ENCODE measurements at places on chromosomes 4 and X.

GRCh38 chrX:45138525-45138924, 62.2 kb downstream of the DIPK2B start:
- DNase-seq: no peak

- DNase-seq: peak; percentile 32
Observed at GRCh38 chr4:8664976-8665375, 72.4 kb downstream of the CPZ start.

DNA sequence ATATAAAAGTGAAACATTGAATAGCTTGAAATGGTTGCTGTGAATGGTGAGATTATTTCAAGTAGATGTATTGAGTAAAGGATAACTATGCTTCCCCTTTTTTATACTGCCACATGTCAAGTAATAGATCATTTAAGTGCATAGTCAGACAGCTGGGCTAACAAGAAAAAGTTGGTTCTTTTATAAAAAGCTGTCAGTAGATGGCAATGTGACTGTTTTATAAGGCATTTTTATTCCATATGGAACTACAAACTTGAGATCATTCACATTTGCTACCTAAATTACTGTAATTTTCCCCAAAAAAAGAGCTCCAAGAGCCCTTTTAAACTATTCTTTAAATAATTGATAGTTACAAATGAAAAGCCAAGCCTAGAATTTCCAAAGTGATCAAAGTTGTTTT, 831.0 kb downstream of the C4orf33 start:
- no peak for DNase-seq

DNA sequence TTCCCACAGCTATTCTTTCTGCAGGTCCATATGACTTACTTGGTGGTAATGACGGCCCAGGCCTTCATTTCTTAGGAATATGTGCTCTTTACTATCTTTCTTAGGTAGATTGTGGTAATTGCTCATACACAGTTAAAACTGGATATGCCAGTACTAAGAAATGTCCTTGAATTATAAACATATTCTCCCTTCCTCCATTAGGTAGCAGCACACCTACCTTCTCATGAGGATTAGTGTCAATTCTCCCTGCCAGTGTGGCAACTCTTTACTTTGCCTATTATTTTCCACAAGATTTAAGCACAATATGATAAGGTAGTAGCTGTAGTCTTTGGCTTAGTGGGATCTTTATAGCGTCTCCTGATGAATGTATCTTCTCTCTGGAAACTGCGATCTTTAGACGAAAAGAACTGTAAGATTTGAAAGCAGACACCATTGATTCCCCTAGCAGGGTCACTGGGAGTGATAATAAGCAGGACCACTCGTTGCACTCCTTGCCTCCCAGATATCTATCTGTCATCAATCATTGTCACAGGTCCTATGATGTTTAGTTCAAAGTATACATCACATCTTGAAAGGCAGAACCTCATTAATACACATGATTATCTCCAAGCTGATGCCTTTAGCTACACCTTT, 1240.7 kb downstream of the C4orf33 start:
- peak; percentile 66 for DNase-seq

DNA sequence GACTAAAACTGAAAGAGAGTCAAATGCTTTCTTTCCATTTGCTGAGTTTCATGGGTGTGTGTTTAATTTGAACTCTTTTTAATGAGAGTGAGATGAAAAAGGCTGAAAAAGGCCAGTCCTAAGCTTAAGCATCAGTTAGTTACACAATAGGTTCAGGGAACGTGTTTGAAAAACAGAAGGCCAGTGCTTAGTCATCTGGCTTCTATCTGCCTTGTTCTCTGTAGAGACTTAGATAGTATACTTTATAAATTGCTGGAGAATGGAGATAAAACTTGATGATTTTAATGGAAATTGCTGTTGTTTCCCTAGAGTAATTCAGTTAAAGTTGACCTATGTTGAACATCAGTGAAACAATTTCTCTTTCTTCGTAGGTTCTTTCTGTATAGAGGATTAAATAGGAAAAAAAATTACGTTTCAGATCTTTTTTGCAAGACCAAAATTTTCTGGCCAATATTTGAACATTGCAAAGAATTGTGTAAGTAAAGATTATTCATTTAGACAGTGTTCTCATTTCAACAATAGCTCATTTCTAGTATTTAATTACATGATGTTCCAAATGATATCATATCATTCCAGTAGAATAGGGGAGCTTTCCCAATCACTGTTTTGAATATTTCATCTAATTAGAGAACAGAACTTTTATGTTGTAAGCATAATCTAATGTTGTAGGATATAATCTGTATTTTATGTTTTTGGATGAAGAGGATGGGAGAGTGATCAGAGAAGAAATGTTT, 1088.8 kb downstream of the ADGRL3 start:
- peak; percentile 76 for DNase-seq

DNA sequence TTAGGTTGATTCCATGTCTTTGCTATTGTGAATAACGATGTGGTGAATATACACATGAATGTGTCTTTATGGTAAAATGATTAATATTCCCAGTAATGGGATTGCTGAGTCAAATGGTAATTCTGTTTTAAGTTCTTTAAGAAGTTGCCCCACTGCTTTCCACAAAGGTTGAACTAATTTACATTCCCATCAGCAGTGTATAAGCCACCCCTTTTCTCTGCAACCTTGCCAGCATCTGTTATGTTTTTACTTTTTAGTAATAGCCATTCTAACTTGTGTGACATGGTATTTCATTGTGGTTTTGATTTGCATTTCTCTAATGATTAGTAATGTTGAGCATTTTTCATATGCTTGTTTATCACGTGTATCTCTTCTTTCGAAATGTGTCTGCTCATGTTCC, 503.3 kb downstream of the PCDH18 start:
- no peak for DNase-seq

GRCh38 chrX:45751156-45751555, 550.5 kb upstream of the DIPK2B start:
- DNase-seq: no peak

DNA sequence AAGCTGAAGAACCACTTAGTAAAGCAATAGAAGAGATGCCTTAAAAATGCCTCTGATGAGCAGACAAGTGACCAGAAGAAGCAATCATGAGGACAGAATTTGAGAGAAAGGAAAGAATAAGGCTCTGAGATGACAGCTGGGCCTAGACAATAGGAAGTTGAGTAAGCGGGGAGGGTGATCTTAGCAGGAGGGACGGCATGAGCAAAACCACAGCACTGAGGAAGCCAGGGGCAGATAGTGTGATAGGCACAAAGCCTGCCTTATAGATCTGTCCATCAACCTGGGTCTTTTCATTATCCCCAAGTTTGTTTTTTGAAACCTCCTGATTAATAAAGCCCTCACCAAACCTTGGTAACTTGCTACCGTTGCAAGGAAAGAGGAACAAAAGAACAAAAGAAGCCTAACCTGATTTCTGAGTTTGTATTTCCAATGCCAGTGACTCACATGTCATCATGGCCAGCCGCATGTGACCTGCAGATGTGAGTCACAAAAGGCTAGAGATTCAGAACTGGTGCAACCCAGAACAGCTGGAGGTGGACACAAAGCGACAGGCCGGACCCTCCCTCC, 55.7 kb upstream of the PPARGC1A start:
- no peak for DNase-seq

DNA sequence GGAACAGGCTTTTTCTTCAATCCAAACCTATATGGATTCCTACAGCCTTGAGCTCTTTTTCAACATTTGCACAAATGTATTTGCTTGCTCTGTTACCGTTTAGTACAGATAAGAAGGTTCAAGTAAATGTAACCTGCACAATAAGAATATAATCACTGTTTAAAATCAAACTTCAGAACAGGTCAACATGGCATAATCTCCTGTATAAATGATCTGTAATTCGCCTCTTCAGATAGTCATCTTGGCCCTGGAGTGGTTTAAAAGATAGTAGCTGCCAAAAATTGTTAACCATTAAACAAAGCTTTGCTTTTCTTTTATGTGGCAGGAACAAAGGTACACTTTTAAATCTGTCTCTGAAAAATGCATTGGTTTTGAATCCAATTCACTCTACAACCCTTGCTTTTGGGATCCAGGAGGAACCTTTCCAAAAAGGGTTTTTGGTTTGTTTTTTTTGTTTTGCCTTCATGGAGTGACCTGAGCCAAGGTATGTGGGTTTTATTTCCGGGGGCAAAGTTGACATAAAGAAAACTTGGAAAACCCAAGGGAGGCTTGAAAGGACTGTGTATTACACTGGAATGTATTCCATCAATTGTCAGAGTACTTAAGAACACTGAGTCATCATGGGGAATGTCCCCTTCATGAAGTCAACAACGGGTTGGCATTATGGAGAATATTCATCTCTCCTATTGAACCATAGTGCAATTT, 210.4 kb upstream of the HCCS start:
- peak; percentile 28 for DNase-seq

DNA sequence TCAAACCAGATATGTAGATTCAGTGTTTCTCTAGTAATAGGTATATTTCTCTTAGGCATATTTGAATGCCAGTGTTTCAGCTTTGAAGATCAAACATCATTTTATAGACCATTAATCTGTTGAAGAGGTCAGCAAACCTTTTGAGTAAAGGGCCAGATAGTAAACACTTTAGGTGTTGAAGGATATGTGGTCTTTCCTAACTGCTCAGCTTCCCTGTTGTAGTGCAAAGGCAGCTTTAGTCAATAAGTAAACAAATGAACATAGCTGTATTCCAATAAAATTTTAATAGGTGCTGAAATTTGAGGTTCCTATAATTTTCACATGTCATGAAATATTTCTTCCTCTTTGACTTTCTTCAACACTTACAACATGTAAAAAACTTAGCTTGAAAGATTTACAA, 201.6 kb downstream of the ADGRL3 start:
- DNase-seq: no peak

DNA sequence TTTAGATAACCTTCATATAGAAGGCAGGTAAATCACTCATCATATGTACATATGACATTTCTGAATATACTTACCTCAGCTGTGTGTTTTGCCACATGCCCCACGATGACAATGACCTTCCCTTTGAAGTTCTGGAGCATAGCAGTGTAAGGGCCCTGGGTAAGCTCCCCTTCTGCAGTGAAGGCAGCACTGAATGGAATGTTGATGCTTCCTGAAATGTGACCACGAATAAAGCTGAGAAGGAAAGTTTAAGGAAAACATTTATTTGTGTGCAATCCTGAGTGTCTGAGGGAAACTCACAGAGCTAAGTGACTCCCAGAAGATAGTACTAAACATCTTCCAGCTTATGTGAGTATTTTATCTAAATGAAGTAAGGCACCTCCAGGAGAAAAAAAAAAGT, 200.1 kb downstream of the NPNT start:
- DNase-seq: no peak

GRCh38 chrX:75786290-75786689, 1.2 kb upstream of the MAGEE2 start:
- no peak for DNase-seq

DNA sequence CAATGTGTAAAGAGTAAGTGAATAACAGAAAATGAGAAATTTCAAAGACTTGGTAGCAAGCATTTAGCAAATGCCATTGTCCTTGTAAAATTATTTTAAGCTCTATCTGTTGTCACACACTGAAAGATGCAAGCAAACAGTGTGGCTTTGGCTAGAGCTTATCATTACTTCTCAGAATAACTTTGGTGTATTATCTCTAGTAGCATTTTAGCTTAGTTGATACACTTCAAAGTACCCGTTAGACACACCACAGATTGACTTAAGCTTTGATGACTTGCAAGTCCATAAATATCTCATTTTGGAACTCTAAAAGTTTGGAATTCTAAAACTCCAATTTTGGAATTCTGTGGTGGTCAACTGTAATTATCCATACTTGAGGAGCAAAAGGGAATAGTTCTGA, 98.6 kb downstream of the PDLIM5 start:
- no peak for DNase-seq

- peak; percentile 85 for DNase-seq
Observed at GRCh38 chr4:5998333-5998936, 19.8 kb downstream of the C4orf50 start.

DNA sequence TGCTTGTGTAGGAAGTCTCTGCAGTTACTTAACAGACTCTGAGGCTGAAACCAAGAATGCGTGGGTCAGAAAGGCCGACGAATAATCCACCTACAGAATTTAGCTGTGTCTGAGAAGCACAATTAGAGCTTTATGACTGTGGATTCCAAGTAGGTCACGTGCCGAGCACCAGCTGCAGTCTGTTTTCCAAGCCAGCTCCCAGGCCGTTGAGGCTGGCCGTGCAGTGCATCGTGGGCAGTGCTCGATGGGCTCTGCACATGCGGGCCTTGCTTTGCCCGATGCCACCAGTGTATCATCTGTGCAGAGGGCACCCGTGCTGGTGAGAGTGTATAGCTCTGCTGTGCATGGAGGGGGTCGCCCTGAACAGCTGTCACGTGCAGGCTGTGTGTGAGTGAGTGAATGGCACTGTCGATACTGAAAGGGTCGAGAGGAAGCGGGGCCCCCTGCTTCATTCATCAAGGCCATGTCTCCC, 67.5 kb upstream of the CLDN34 start:
- peak; percentile 11 for DNase-seq

GRCh38 chrX:111470681-111471403, 40.6 kb upstream of the SERTM2 start:
- no peak for DNase-seq

DNA sequence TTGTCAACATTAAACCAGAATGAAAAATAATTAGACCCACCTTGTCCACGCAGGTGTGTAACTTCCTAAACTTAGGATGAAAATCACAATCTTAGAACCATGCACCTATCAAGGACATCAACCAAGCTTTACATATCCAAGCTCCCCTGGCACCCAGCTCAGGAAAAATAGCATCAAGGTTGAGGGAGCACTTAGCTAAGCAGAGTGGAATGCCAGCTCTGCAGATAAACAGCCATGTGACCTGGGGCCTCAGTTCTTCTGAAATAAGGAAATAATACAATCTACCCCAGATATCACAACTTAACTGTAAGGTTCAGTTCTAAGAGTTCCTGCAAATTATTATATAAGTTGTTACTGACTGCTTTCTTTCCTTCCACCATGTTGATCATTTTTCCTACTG, 64.7 kb downstream of the DHX15 start:
- no peak for DNase-seq

DNA sequence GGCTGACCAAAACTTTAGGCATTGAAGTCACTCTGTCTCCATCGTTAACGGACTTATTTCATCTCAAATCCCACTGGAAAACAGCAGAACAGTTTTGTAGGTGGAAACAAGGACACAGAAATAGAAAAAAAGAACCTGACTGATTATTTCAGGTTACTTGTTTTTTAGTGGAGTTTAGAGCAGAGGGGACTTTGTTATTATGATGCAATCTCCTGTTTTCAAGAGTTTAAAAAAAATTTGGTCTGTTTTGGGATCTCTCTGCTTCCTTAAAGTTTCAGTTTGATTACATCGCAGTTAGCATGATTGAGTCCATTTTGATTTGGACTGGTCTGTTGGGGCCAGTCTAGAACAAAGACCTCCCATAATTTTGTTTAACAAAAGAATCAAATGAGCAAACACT, 13.6 kb downstream of the PROM1 start:
- no peak for DNase-seq

GRCh38 chrX:123859409-123859845, 426 bp upstream of the XIAP start:
- no peak for DNase-seq
